ENCODE measurements at places on chromosomes 1 and 21.
A peak's percentile ranks its signal among the peaks of the same experiment; 100 is the strongest.

GRCh38 chr1:15452866-15453571 lies 3.5 kb upstream of the CELA2A start:
- no peak for DNase-seq

- no peak for DNase-seq
These were observed 40.0 kb upstream of the PWP2 start for GRCh38 chr21:44067011-44067839.

DNA sequence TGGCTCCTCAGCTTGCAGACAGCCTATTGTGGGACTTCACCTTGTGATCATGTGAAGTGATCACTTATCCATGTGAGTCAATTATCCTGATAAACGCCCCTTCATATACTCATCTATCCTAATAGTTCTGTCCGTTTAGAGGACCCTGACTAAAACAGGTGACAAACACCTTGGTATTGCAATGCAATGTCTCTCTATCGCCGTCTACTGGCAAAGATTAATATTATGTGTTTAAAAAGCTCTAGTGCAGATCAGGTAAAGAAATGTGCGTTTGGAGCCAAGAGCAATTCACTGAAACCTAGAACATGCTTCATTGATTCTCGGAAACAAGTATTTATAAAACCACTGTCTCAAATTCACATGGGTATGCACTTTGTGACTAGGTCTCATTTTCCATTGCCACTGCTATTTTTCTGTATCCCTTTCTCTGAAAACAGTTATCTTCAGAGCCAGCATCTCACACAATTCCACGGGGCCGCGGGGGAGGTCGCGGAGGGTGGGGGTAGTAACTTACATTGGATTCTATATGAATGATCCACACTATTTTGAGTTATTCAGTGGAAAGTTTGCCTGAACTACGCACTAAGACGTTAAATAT lies 554.6 kb upstream of the NCAM2 start:
- DNase-seq = no peak

DNA sequence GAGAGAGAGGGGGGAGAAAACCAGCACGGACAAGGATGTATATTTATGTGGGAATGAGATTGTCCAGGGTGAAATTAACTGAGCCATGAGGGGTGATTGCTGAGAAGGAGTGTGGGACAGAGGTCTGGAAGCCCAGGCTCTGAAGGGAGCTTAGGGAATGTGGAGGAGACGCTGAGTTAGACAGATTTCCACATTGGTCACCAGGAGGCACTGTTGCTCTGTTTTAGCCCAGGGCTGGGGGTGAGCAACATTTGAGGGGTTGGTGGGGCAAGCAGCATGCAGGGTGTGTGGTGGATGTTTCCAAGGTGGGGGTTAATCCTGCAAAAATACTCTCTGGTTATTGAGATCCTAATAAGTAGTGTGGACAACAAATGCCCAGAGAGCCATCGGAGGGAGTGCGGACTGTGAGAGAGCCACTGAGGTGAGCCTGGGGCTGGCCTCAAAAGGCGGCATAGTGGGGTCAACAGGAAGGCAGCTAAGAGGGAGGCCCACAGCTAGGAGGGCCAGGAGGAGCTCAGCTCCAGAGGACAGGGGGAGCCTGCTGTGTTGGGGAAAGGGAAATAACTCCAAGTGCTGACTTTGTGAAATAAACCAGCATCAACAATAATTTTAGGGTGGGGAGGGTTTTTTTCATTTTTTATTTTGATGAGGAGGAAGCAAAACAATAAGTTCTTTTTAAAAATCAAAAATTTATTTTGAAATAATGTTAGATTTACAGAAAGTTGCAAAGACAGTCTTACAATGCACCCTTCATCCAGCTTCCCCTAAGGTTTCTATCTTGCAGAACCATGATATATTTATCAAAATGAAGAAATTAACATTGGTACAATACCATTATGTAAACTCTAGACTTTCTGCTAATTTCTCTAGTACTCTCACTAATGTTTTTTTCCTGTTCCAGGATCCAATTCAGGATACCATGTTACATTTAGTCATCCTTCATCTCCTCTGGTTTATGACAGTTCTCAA lies 82.8 kb upstream of the CD34 start:
- DNase-seq = peak; percentile 40

GRCh38 chr1:94327001-94327690 lies 89.8 kb upstream of the ARHGAP29 start:
- peak; percentile 76 for DNase-seq

DNA sequence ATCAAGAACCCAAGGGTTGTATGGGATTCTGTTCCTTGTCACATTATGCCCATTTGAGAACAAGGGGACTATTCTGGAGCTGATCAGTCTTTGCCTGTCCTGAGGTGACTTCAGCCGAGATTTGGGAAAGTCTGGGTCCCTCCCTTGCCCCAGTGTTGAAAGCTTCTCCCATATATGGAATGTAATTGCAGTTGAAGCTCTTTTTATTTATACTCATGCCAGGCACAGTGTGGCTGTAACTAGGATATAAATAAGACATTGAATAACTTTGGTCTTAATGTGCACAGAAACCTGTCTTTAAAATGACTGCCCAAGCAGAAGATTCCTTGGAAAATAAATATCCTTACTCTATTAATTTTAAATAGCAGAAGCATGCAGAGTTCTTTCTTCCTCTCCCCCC lies 15.2 kb downstream of the AKNAD1 start:
- no peak for DNase-seq

GRCh38 chr1:46133781-46134350 lies 1.4 kb upstream of the PIK3R3 start:
- no peak for DNase-seq

DNA sequence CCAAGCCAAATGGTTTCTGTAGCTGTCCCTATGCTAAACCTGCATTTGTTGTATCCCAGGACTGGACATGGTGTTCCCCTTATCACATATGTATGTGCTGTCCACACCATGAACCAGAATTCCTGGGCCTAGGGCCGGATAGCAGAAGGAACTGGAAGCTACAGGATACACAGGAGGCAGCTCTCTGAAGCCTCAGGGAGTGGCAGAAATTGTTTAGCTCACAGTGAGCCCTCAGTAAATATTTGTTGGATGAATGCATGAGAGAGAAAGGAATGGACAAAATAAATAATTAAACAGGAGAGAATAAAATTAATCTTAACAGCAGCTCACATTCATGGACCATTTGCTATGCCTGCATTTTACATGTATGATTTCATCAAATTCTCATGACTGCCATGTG lies 2.1 kb downstream of the NIPAL3 start:
- peak; percentile 72 for DNase-seq

DNA sequence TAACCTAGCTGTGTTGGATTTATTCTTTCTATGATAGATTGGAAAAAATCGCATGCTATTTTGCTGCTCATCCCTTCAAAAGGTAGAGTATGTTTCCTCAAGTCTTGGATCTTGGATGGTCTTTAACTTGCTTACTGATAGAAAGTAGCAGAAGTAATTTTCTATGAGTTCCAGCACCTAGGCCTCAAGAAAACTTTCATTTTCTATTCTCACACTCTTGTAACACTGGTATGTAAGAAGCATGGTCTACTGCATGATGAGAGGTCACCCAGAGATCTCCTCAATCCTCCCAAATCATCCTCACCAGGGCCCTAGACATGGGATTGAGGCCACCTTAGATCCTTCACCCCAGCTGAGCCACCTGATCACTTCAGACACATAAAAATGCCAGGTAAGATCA lies 7.2 kb downstream of the SPTA1 start:
- no peak for DNase-seq

- peak; percentile 87 for DNase-seq
These were observed 76.0 kb downstream of the CD247 start for GRCh38 chr1:167442142-167442848.

- DNase-seq = no peak
These were observed 12.8 kb upstream of the FOXO6 start for GRCh38 chr1:41348394-41348793.

DNA sequence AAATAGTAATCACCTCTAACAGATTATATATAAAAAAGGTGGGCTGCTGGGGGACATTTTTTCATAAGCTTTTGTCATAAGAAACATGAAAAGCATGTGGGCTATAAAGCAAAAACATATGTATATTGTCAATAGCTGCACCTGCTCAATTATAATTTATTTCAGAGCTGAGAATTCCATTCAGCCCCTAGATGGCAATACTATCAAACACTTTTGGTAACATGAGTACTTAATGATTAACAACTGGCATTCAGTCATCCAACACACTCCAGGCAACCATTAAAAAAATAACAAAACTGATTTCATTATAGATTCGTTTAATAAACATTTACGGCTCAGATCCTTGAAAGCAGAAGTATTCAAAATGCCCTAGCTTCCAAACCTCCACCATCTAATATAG lies 115.1 kb downstream of the KCTD3 start:
- DNase-seq = peak; percentile 18

DNA sequence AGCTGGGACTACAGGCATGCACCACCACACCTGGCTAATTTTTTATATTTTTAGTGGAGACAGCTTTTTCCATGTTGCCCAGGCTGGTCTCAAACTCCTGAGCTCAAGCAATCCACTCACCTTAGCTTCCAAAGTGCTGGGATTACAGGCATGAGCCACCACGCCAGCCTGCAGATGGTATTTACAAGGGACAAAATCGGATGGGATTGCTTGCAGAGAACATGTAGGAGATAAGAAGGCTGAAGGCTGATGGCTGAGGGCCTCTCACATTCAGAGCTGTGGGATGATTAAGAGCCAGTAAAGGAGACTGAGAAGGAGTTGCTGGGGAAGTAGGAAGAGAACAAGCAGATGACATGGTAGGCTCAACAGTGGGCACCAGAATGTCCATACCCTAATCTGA lies 24.0 kb upstream of the QSOX1 start:
- DNase-seq = no peak

GRCh38 chr1:99264201-99265021 lies at the start of gene PLPPR4:
TSS of gene PLPPR4 (plus strand) at chr1:99264492. CDS start at chr1:99264594, 102 bp downstream.
- DNase-seq = peak; percentile 82

- DNase-seq = no peak
These were observed 56.6 kb downstream of the NKAIN1 start for GRCh38 chr1:31183126-31183525.

GRCh38 chr1:145858238-145858900 lies 512 bp downstream of the PIAS3 start:
- DNase-seq = peak; percentile 81

DNA sequence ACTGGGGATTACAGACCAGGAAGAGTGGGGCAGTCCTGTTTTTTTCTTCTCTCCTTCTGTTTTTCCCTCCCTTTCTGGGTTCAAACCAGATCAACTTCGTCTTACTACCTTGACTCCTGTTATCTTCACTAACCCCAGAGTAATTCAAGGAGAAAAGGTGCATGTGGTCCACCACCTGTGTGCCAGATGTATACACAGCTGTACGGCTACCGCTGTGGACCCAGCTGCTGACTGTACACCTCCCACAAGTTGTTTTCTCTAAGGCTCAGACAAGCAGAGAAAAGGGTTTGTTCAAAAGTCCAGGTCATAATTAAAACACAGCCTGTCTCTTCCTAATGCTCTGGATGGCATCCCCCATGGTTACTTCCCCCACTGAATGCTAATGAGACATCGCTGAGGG lies 102.1 kb downstream of the LMX1A start:
- DNase-seq = no peak

GRCh38 chr1:106222403-106222802 lies 834.1 kb upstream of the PRMT6 start:
- DNase-seq = peak; percentile 46

GRCh38 chr1:234825498-234826165 lies 215.7 kb upstream of the IRF2BP2 start:
- DNase-seq = no peak

- no peak for DNase-seq
These were observed 91.1 kb downstream of the DDX20 start for GRCh38 chr1:111846842-111847241.

GRCh38 chr1:55987491-55988249 lies 591.7 kb downstream of the PLPP3 start:
- no peak for DNase-seq

- DNase-seq = no peak
These were observed 105.8 kb upstream of the EDN2 start for GRCh38 chr1:41590331-41590730.

DNA sequence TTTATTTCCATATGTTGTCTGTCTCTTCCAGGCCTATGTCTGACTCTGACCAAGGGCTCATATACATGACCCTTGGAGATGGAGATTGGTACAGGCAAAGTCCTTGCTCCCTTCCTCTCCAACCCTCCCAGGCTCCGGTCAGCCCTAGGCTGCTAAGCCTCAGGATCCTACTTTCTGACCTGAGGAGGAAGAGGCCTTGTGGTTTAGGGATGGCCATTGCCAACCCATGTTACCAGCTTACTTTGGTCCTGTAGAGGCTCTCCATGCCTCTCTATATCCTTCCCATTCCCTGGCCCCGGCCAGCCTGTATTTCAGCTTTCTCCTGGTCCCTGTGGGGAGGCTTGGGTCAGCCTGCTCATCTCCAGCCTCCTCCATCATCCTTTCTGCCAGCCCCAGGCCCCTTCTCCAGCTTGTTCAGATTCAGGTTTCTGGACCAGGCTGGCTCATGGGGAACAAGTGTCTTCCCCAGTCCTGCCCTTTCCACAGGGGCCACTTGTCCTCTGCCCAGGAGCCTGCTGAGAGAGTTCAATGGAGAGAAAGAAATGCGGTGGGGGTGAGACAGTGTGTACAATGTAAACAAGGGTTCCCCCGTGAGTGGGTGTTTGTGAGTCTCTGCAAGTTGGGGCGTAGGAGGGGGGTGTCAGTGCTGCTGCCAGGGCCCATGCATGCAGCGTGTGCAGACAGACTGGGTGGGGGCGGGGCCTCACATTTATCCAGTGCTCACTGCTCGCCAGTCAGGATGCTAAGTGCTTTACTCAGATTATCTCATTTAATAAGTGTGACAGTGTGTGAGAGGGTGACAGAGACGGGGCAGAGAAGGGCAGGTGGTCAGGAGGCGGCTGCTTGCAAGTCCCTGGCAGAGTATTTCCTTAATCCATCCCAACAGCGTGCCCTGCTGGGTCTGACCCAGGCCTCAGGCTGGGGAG lies 31.3 kb upstream of the FOXO6 start:
- DNase-seq = no peak

GRCh38 chr1:236338096-236338495 lies 56.0 kb upstream of the EDARADD start:
- peak; percentile 58 for DNase-seq

DNA sequence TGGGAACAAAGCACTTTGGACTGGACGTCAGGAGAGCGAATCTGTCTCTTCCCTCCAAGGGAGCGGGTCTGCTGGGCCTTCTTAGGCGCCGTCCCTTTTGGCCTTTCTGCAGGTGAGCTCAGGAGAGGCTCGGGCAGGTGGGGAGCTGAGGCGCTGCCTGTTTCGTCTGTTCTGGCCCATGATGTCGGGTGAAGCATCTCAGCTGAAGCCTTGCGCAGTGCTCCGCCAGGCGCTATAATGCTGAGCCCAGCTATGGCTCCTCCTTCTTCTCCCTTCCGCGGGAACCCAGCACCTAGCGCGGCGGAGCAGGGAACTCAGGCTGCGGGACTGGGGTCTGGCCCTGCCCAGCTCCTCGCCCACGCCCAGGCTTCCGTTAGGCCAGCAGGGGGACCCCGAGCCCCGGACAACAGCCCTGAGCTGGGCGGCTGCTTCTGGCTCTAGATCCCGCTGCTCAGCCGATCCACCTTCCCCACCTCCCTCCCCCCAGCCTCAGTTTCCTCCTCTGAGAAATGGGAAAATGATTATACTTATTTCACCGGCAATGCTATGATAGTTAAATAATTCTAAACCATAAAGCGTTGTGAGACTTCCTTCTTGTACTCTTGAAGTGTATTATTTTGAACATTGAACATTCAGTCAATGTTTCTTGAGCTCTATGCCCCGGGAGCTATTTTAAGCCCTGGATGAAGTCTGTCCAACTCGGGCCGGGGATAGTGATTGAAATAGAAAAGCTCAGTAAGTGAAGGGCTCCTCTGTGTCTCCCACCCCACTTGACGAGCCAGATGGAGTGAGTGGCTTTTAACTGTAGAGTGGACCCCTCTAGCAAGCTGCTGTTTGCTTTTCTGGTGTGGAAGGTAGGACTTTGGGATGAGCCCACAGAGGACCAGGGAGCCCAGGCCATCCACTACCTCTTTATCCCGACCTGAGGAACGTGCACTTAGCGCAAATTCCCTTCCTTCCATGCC lies 9.6 kb upstream of the ADORA1 start:
- peak; percentile 85 for DNase-seq
